ENCODE measurements at places on chromosomes 12 and 14.

DNA sequence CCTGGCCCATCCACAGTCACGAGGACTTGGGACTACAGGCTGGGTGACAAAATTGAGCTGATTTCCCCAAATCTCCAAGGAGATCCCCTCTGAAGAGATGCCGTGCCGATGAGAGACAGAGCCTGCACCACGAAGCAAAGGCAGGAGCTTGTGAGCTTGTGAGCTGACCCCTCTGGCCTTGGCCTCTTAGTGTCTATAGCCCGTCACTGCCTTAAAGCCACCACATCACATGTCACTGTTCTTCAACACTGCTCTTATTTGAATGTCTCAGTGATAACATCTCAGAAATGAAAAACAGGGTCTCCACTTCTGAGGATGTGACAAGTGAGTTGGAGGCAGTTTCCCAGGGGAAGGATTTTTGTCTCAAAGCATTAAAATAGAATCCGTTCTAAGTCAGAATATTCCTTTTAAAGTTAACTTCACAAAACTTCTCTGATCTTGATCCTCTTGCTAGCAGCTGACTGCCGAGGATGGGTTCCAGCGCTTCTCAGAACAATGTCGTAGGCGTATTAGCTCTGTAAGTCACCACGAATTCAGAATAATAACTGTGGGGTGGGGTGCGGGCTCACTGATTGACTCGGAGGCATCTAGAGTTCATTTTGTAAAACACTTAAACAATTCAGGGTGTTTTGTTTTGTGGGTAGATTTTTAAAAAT lies 37.5 kb downstream of the CHST11 start:
- peak; percentile 48 for DNase-seq

- DNase-seq = no peak
Measured at GRCh38 chr12:128978067-128978466, 124.8 kb downstream of the GLT1D1 start.

- DNase-seq = peak; percentile 91
Measured at GRCh38 chr12:13230500-13230899, 34.0 kb downstream of the EMP1 start.

- no peak for DNase-seq
Measured at GRCh38 chr12:6777386-6777785, 5.1 kb downstream of the LAG3 start.

DNA sequence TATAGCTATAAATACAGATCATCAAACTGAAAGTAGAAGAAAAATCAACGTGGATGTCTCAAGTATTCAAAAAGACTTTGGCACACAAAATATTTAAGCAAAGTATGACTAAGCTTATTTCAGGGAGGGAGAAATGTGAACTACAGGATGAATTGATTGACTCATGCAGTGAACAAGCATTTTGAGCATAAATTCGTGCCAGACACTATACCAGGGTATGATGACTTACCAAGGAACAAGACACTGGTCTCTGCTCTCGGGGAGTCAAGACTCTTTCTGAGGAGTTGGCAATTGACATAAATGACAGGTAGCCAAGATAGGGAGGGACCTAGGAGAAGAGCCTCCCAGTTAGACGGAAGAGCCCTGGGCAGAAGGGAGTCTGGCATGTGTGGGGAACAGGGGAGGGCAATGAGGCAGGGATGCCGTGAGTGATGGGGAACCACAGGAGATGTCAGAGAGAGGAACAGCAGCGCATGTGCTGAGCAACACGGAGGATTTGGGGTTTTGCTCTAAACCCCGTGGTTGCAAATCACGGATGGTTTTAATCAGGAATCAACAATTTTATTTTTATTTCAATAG lies 115.2 kb downstream of the TMEM132D start:
- DNase-seq = no peak

- DNase-seq = no peak
Measured at GRCh38 chr14:61535032-61535431, 160.3 kb upstream of the HIF1A start.

GRCh38 chr14:89576960-89577359 lies 159.9 kb upstream of the FOXN3 start:
- DNase-seq = no peak

DNA sequence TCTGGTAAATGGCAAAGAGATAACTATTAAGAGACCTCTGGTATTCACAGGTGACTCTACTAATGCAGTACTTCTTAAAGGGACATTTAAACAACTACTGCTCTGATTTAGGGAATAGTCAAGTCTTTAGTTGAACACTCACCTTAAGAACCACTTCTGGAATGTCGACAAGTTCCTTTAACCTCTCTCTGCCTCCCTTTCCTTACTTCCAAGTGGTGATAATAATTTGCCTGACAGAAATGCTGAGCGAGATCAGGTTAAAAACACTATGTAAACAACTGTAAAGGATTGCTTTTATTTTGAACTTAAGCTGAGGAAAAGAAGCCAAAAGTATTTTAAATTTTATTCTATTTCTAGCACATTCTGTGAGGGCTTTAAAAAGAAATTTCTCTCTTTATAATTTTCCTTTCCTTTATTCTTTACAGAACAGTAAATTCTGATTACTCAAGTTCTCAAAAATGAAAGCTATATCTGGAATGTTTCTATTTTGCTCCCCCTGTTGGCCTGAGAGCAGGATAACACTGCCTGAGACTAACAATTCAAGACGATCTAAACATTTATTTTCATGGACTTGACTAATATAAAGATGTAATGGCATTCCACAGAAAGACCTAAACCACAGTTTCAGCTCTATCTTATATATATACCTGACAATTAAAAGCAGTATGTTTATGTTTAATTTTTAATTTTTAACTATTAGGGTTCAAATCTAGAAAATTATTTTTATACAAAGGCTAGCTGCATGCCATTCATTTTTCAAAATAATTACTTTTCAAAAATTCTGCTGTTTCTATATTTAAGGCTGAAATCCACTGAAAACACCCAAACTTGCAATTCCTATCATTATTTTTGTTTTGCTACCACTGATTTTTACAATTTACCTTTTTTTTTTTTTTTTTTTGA lies 29.2 kb downstream of the ZCCHC8 start:
- peak; percentile 79 for DNase-seq

GRCh38 chr14:75979071-75979571 lies 2.7 kb downstream of the TGFB3 start:
- DNase-seq = peak; percentile 70

DNA sequence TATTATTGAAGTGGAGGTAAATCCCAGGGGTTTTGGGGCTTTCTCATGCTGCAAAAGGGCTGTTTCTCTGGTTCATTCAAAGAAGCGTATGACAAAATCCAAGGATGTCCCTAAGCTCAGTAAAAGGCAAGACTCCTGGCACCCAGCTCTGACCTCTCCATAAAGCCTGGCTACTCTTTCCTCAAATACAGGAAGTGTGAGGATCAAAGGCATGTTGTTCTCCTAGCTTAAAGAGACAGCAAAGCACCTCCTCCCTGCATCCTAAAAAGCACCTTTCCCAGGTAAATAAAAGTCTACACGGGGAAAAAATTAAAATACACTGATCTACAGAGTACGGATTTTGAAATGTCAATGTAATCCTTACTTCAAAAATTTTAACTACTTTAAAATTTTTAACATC lies 118.6 kb downstream of the LMNTD1 start:
- peak; percentile 19 for DNase-seq

Data from muscle of leg (tissue), 16 donors.